ENCODE measurements at places on chromosomes 4 and X.

- no peak for DNase-seq
These were observed 303.2 kb downstream of the TEX13C start for GRCh38 chrX:125622899-125623298.

GRCh38 chrX:39581411-39581810, 516.3 kb downstream of the BCOR start:
- no peak for DNase-seq

- no peak for DNase-seq
These were observed 1.8 kb downstream of the FGFR3 start for GRCh38 chr4:1794809-1795298.

DNA sequence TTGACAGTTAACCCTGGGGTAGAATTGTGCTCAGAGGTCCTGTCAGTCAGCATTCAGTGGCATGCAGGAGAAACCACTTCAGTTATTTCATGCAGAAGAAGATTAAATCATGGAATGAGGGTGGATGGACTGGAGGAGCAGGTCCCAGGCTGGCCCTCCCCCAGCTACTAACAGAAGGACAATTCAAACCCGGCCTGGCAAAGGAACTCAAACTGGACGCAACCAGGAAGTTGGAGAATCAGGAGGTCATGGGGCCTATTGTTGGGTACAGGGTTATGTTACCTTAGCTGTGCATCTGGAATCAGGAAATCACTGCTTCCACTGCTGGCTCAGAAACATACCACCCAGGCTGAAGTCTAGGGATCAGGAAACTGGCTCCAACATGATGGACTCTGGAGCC, 121.4 kb downstream of the GPAT3 start:
- DNase-seq, result no peak

DNA sequence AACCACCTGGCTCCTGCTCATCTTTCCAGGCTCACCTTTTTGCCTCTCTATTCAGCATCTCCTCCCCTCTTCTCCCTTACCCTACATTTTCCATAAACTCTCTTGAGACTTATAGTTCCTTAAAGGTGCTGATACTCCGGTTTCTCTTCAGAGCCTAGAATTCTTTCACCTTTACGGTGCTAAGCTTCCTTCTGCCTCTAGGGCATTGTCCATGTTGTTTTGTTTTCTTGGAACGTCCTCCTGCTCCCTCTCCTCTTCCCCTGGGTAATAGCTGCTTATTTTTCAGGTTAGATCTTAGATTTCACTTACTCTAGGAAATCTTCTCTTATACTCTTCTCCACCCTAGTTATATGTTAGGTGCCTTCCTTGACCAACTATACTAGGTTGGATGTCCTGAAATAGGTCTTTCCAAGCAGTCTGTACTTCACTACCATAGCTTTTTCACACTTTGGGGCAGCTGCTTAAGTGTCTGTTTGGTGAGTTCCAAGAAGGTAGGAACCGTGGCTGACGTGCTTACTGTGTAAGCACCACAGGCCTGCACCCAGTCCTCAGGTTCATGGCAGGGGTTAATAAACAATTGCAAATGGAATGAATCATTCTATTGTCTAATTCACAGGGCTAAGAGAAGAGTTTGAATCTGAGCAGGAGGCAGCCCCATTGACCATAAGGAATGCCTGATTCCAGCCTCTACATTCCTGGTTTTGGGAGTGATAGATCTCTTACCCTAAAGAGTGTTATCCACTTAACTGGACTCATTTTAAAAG, 227.5 kb downstream of the MGST2 start:
- no peak for DNase-seq

DNA sequence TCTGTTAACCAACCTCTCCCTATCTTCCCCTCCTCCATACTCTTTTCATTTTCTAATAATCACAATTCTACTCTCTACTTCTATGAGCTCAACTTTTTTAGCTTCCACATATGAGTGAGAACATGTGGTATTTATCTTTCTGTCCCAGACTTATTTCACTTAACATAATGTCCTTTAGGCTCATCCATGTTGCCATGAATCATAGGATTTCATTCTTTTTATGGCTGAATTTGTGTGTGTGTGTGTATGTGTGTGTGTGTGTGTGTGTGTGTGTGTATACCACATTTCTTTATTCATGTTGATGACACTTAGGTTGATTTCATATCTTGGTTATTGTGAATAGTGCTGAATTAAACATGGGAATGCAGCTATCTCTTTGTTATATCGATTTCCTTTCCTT, 37.4 kb downstream of the RUFY3 start:
- no peak for DNase-seq

- no peak for DNase-seq
These were observed 101.0 kb upstream of the HS3ST1 start for GRCh38 chr4:11529625-11530201.

DNA sequence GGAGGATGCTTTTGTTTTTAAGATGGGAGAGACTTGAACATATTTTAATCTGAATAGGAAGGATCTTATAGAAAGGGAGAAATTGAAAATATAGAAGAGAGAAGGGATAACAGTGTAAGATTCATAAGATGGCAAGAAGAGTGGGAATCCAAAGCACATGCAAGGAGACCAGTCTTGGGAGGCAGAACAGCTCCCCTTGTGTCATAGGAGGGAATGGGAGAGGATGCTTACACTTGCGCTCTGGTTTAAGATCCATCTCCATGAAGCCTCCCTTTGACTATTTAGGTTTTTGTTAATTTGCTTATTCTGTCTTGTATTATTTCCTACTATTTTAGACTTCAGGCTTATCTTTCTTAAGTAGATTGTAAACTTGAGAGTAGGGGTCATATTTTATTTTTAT, 42.7 kb downstream of the KIF4A start:
- DNase-seq, result no peak

- DNase-seq, result no peak
These were observed 1516.4 kb upstream of the PABPC4L start for GRCh38 chr4:135718019-135718418.

GRCh38 chrX:29110041-29110440, 522.8 kb downstream of the IL1RAPL1 start:
- DNase-seq, result no peak

DNA sequence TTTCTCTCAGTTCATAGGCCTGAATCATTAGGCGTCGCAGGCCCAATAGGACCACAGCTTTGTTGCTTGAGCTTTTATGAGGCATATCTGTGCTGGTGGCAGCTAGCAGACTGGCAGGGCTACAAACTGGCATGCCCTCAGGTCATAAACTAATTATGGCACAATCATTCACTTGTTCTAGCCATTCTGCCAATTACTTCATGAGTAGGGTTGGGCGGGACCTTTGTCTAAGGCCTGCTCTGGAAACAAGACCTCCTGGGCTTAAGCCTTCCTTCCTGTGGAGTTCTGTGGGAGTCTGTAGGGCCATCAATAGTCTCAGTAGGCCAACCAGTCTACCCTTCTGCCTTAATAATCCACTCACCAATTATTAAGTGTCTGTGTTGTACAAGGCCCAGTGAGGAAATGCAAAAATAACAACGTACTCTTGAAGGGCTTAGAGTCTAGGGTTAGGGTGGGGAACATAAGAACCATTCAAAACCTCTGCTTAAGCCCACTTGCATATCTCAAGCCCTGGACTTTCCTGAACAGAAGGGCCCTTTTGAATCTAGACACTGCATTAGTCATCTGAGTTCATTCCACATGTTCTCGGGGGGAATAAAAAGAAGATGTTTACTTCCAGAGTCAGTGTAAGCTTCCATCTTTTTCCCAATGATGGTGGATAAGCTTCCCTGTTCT, 44.5 kb downstream of the SHROOM4 start:
- DNase-seq, result no peak

- peak; percentile 43 for DNase-seq
These were observed at the start of gene RNF150 for GRCh38 chr4:141133146-141133998. TSS of gene RNF150 (minus strand) at chr4:141133469.

DNA sequence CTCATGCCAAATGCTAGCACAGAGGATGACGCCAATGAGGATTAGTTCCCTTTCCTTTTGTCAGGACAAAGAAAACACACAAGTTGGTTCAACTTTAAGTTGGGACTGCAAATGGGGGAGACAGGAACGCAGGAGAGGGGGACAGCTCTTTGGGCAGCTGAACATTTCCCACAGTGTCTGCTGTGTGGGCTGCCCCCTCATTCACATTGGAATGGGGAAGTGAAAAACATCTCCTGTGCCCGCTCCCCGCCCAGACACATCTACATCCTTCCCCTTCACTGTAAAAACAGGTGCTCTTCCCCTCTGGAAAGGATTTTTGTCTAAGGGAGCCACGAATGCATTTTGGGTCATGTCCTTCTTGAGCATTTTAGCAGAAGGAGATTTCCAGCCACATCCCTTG, 44.5 kb upstream of the TBC1D9 start:
- DNase-seq, result no peak

- no peak for DNase-seq
These were observed 906.8 kb upstream of the NDST4 start for GRCh38 chr4:116020141-116020722.

GRCh38 chr4:41751449-41752061, 3.0 kb upstream of the PHOX2B start:
- no peak for DNase-seq
